ENCODE measurements at places on chromosomes 12 and 14.

DNA sequence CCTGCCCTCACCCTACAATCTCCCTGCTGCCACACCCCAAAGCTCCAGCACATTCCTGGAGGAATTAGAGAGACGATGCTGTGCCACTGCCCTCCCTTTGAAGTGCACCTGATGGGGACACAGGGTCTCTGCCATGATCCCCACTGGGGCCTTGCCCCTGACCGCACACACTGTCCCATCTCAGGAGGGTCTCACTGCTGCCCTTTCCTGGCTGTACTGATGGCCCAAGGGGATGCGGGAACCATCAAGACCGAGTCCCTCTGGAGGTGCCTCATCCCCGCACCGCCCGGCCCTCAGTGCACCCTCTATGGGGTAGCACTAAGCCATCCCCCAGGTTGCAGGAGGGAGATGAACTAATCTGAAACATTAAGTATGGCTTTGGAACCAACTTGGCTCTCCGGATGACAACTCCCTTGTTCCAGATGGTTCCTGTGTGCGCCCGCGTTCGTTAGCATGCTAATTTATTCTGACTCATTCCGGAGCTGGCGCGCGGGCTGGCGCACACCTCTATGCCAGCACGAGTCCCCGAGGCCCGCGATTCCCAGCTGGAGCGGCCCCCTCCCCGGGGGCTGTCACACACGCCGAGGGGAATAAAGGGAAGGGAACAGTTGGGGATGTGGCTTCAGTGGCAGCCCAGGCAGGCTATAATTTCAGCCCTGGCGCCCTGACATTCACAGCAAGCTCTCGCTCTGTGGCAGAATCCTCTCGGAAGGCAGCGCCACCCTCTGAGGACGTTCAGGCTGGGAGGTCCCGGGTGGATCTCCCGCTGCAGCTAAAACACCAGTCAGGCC is 34.2 kb upstream of the C14orf180 start:
- no peak for DNase-seq

- DNase-seq = no peak
Measured at GRCh38 chr14:62179367-62180018, 417.3 kb downstream of the SNAPC1 start.

DNA sequence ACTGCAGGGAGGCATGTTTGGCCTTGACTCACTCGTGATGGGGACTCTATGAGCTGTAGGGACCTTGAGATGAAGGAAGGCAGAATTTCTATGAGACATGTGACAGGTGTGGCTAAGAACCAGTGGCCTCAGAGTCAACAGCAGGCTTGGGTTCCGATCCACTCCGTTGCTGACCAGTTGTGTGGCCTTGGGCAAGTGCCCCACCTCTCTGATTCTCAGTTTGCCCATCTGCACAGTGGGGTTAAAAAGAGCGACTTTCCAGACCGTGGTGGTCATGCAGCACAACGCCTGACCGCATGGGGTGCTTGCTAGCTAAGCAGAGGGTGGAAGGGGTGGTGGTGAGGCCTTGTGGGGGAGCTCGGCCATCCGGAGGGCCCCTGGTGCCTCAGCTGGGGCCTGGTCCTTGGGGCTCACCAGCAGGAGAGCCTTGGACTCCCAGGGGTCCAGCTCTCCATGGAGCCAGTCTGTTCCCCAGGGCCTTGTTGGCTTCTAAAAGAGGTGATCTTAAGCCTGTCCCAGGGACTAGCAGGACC is 18.5 kb downstream of the PAPLN start:
- DNase-seq = no peak

GRCh38 chr12:49673446-49674317 is 33.5 kb downstream of the FMNL3 start:
- DNase-seq = no peak

DNA sequence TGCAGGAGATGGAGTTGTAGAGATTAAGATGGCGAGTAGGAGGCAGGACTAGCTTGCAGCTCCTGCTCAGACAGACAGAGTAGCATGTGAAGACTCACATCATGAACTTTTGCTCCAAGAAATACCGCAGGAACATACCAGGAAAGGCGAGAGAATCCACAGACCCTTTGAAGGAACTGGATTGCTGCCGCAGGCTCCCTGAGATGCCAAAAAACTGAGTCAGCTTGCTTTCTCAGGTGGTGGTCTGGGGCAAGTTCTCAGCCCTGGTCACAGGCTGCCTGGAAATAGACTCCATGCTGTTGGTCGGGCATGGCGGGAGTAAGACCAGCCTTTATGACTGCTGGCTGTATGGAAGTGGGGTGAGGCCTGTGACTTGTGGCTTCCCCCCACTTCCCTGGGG is 163.6 kb upstream of the NAV3 start:
- DNase-seq = no peak

- DNase-seq = no peak
Measured at GRCh38 chr14:97106609-97107008, 309.4 kb downstream of the VRK1 start.

Measured in GF-D8 (cell line).